CD8-positive, alpha-beta T cell (primary cell): ENCODE measurements at places on chromosomes 3 and 15. TPM values are rescaled to one million over a fixed set of nuclear protein-coding genes. Genes with fewer than 3 reads are reported as not detected.

DNA sequence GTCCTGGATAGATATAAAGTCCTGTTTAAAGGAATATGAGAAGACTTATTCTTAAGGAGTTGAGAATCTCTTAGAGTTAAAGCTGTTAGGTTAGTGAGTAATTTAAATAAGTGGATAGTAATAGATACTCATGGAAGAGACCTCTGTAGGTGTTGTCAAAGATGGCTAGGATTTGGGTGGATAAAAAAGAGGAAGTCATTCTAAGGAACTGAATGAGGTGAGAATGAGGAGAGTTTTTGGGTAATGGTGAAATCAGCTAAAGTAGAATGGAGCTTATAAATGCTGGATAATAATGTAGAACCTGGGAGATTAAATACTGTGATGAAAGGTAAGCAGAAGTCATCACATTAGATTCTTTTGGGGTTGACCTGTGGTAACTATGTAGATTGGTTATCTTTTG is 8.1 kb downstream of the ARIH1 start:
- DNase-seq = no peak

GRCh38 chr3:115836944-115837343 is 213.6 kb downstream of the GAP43 start:
- no peak for DNase-seq

DNA sequence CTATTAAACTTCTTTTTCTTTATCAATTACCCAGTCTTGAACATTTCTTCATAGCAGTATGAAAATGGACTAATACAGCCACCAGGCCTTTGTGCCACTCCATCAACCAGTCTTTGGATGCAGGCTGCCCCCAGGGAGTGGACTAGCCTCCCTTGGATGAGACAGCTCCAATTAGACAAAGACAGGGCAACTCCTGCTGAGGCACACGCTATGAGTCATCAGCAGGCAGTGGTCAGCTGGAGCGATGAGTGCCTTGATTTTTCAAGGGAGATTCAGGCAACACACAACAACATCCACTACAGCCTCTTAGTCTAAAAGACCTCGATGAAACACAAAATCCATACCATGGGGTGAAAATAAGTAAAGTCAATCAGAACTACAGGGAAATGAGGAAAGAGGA is 160.1 kb downstream of the ARRDC4 start:
- no peak for DNase-seq

DNA sequence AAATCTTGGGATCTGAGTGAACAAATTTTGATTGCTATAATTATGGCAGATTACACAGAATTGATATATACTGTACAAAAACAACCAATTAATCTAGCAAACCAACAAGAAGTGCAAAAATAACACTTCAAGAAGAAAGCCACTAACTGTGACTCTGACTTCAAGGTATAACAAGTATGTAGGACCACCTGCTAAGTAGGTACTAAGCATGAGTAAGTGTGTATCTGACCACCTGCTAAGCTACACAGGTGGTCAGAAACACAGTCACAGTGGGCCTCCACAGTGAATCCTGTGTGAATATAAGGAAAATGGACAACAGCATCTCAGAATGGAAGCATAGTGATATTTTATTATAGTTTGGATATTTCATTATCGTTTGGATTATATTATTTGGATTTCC is 14.8 kb upstream of the PLSCR4 start:
- DNase-seq = no peak

DNA sequence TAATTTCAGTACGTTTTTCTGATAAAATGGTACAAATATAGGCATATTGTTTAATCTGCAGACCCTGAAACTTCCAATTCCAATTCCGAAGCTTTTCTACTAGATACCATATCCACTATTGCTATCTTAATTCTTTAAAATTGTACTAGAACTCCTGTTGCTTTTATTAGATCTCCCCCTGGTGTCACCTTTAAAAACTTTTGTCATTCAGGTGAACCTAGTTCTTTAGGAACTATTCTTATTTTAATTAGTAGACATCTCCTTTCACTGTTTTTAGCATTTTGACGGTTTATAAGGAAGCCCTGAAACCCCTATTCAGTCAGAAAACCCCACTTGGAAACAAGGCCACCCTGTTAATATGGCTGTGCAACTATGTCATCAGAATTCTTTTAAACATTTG is 22.3 kb downstream of the C2CD4B start:
- no peak for DNase-seq

DNA sequence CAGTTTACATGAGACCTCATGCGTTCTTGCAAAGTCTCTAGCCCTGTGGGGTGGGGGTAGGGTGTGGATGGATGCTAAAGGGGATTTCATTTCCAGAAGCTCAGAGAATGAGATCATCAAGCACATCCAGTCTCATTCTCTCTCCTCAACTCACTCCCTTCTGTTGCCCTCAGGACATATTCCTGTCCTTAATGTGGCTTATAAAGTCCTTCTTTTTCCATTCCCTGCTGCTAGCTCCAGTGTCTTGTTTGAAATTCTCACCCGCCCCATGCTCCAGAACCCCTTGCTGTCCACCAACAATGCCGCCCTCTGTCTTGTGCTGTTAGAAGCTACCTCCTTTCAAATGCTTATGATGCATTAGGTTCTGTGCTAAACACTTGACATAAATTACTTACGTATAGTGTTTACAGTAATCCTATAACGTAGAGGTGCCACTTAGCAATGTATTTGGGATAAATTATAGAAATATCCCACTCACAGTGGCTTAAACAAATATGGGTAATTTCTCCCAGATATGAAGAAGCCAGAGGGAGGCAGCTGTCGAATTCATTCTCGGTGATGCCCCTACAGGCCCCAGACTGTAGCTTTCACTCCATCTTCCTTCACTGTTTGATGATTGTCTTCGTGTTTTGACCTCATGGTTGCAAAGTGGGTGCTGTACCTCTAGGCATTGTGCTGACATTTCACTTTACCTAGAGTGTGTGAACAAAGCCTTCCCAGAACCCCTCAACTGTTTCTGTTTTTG is 273.1 kb upstream of the TBL1XR1 start:
- no peak for DNase-seq

GRCh38 chr3:187958432-187959003 is 195.4 kb upstream of the LPP start:
- DNase-seq = peak; percentile 40

DNA sequence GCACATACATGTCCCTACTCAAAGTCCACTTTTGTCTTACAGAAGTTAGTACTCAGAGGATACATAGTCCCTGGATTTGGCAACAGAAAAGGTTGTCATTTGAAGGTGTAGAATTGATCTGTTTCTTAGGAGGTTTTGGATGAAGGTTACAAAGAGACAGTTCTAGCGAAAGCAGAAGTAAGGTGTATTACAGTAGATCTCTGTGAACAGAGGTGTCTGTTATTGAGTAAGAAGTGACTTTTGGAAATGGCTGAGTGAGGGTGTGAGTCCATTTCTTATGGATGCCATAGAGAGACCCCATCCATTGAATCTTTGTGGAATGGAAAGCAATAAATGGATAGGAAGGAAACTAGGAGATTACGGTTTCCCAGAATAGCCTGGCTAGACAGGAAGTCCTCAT is 5.6 kb downstream of the ZNF662 start:
- no peak for DNase-seq

GRCh38 chr3:13801361-13802204 is 78.3 kb downstream of the WNT7A start:
- DNase-seq = no peak

DNA sequence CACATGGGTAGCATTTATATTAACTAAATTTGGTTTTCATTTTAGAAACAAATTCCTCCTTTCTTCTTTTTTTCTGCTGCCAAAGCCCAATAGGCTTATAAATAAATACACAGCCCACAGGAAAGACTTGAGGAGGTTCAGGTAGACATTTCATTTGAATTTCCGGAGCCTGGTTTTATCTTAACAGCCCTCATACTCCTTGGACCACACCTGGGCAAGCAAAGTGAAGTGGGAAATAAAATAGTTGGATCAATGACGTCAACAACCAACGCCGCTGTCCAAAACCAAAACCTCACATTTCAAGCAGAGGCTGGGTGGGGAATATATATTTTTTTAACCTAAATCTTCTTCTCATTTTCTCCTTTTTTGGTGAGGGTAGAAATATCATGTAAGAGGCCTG is 53.2 kb downstream of the RFTN1 start:
- no peak for DNase-seq

- DNase-seq = no peak
Observed at GRCh38 chr15:41936155-41936554, 36.2 kb downstream of the EHD4 start.

DNA sequence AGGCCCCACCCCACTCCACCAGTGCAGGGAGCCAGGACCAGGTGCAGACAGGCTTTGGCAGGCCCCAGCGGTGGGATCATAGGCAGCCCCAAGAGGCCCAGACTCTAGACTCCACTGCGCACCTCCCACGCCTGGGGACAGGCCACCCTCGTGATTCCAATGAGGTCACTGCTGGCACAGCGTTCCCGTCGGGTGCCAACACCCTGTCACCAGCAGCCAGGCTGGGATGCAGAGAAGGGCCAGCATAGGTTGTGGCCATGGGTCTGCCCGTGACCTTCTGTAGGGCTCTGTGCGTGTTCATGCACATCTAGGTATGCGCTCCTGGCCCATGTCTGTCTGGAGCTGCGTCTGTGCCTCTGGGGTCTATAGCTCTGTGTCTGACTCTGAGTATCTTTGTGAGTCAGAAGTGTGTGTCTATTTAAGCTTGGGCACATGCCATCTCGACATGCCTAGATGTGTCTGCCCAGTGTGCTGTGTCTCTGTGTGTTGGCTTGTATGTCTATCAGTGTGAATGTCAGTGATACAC is 13.0 kb downstream of the VIPR1 start:
- no peak for DNase-seq

DNA sequence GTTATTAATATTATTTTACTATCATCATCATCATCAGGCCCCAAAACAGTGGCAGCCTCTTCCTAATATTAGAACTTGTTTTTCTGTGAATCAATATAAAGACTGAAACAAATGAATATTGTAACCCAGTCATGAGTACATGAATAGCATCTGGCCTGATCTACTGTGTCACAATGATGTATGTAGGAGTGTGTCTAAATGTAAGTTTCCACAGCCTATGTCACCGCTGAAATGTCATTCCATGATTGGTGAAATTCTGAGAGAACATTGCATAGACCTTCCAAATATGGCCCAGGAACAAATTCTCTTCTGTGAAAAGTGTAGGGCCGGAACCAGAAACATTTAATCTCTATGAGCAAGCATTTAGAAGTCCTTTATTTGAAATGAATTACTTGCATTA is 20.6 kb upstream of the C3orf49 start:
- DNase-seq = no peak

- no peak for DNase-seq
Observed at GRCh38 chr3:56467108-56467507, 1.2 kb downstream of the ERC2 start.

DNA sequence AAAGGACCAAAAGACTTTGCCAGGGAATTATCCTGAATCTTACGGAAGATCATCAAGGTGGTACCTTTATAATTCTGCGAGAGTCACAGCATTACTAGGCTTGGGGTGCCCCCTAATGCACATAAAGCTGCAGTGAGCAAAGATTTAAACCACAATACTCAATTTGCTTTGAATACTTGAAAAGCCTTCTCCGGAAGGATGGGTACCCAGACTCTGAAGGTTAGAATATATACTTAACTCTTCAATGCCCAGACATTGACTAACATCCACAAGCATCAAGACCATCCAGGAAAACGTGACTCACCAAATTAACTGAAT is 117.8 kb upstream of the KCNH8 start:
- peak; percentile 29 for DNase-seq

GRCh38 chr3:36060950-36061349 is 319.4 kb upstream of the STAC start:
- no peak for DNase-seq

GRCh38 chr15:48592221-48592731 is 53.2 kb downstream of the FBN1 start:
- no peak for DNase-seq

DNA sequence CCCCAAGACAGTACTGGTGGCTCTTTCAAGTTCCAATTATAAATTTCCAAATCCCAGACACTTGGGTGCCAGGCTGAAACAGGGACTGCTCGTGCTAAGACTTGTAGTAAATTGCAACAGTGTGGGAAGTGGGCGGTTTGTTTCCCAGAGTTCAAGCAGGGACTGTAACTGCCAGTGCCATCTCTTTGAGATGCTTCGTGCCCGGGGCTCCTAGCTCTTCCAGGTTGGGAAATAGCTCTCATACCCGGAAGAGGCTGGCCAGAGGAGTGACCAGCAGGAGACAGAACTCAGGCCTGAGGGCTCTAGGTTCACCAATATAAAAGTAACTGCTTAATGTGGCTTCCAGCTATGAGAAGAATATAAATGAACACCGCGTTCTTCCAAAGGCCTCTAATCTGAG is 54.0 kb upstream of the NEO1 start:
- no peak for DNase-seq

GRCh38 chr3:119924111-119925094 is 142.5 kb downstream of the NR1I2 start:
- no peak for DNase-seq

GRCh38 chr15:100835636-100836035 is 44.0 kb upstream of the ALDH1A3 start:
- DNase-seq = no peak

- DNase-seq = no peak
Observed at GRCh38 chr15:95520511-95520910, 810.0 kb upstream of the NR2F2 start.

Gene CHST13
- total RNA-seq = not detected

Gene CCR8
- total RNA-seq = 0.61 TPM

Gene CCR9
- 25.0 TPM for total RNA-seq

Gene ANKUB1
- total RNA-seq = not detected

Gene SLC2A2
- not detected for total RNA-seq

Gene CLSTN2
- not detected for total RNA-seq

Gene P2RY14
- total RNA-seq = 0.47 TPM
